Urothelium cell line (cell line): ENCODE measurements at places on chromosomes 3 and 15.
A peak's percentile ranks its signal among the peaks of the same experiment; 100 is the strongest.

GRCh38 chr3:196120291-196120951, 38.5 kb upstream of the TFRC start:
- DNase-seq = no peak

DNA sequence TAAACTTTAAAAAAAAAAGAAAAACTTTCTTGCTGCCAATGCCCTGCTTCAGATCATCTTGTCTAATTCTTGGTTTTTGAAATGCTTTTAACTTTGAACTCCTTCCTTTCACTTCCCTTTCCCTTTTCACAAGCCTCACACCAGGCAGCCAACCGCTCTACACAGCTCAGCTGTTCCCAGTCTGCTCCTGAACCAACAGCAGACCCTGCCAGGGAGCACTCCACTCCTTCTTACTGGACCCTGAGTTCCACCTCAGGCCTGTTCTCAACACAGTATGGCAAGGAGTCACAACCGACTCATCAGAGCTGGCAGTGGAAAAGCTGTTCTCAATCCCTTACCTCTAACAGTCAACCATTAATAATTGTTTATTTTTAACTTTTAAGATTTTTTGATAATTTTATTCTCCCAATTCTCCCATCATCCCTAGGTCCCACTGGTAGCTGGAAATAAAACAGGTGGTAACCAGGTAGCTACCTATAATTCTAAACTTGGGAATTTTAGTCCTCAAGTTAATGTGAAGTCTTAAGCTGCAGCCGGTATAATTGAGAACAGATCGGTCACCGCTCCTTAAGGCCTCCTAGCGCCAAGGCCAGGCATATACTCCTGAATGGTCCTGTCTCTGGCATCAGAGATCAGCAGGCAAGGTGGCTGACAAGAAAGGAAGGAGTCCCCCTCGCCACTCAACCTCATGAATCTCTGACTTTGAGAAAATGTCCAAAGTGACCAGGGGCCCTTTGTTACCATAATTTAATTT, 43.9 kb downstream of the BOC start:
- no peak for DNase-seq

DNA sequence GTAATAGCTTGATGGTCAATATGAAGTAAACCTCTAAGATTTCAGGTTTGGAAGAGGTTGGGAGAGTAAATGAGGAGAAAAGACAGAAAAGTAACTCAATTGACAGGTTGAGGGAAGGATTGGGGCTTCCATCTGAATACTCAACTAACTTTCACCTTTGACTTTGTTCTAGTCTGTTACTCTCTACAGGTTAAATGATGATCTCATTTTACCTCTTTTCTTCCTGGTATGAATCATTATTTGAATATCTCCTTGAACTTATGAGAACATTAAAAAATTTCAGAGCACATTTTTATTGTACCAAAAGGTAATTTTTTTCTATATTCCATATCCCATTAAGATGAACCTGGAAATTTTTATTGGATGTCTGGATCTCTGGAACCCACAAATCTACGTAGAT, 87.9 kb upstream of the KCNH8 start:
- no peak for DNase-seq

DNA sequence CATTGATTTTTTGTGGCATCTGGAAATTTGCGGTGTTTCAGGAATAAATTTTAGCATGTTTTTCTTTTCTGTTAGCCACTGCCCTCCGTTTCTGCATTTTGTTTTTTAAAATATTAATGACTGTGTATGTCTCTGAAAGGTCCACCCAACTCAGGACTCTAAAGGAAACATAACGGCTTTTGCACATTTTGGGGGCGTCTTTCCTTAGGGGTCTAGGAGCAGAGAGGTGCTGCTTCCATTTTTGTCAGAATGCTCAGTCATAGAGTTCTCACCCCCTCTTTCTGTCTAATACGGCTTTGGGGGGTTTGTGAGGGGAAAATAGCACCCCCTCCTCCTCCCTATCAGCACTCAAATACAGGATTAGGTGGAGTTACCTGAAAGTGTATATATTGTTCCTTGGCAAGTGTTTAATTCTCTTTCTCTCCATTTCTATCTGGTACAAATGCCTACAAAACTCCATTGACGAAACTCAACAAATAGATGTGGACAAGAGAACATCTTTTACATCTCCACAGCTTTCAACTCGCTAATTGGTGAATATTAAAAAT, 219.4 kb downstream of the MEIS2 start:
- no peak for DNase-seq

GRCh38 chr15:49215768-49216739, 46.0 kb downstream of the GALK2 start:
- peak; percentile 10 for DNase-seq

- DNase-seq = no peak
Observed at GRCh38 chr3:76698136-76698706, 341.7 kb upstream of the ROBO2 start.

DNA sequence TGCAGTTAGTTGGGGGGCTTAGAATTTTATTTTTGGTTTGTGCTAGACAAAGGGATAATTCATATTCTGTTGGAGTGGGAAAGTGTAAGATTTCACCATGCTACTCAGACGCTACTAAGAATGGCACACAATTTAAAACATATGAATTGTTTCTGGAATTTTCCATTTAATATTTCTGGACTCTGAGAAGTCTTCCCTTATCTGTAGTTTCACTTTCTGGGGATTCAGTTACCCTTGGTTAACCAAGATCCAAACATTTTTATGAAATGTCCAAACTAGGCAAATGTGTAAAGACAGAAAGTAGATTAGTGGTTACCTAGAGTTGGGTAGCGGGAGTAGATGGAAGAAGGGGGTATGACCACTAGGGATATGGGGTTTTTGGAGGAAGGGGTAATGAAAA, 53.1 kb downstream of the TCF12 start:
- DNase-seq = no peak

DNA sequence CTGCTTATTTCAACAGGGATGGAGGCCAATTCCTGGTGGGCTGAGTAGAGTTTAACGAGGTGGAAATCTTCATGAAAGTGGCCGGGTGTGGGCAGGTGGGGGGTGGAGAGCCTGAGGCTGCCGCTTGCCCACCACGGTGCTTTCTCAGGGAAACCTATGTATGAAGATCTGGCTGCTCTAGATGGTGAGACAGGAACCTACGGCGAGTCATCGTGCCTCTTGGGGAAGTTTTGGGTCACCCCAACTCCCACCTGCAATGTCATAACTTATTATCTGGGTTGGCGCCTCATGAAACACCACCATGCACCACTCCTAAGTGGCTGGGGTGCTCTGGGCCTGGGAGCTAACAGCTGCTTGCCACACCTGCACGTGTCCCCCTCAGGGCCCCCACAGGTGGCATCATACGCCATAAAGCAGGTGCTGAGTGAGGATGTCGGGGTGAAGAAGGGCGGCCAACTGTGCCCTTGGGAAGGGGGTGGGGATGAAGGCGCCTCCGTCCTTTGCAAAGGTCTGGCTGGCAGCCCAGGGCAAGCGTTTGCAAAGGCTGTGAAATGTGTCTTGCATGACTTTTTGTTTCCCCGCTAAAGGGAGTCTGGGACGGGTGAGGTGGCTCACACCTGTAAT, 27.9 kb upstream of the SNRPA1 start:
- DNase-seq = no peak

DNA sequence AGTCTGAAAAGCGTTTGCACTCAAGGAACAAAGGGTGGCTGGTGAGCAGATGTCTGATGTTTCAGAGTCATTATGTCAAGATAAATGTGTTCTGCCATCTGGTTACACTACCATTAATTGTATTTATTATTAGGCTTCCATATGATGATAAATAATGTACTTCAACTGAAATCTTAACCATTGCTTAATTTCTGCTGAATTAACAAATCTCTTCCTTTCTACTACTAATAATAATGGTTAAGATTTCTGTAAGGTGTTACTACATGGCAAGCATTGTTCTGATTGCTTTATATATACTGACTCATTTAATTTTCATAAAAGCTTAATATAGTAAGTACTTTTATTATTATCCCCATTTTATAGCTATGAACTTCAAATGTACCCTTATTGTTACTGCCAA, 68.4 kb upstream of the GALNT15 start:
- no peak for DNase-seq

- no peak for DNase-seq
Observed at GRCh38 chr15:72591361-72591760, 63.1 kb upstream of the GOLGA6B start.

DNA sequence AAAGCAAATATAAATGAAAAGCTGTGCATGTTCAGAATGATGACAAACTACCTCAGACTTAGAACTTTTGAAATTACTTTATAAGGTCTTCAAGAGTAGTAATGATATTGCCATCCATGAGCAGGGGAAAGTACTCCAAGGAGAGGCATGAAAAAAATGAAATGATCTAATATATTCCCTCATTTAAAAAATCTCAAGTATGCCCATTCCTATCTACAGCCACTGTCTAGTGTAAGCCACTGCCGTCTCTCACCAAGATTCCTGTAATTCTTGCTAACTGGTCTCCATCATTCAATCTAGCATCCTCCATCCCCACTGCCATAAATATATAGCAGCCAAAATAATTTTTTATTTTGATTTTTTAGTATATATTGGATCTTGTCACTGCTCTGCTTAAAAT, 258.8 kb downstream of the PLOD2 start:
- DNase-seq = no peak

GRCh38 chr3:31772758-31773473, 208.1 kb downstream of the OSBPL10 start:
- DNase-seq = no peak

- no peak for DNase-seq
Observed at GRCh38 chr3:72282918-72283317, 498.0 kb upstream of the PROK2 start.

GRCh38 chr3:61152071-61152470, 99.2 kb downstream of the FHIT start:
- DNase-seq = no peak

GRCh38 chr15:76340198-76340802, 3.7 kb downstream of the ISL2 start:
- DNase-seq = no peak

GRCh38 chr15:100211855-100212850, 129.6 kb downstream of the ADAMTS17 start:
- DNase-seq = no peak

- no peak for DNase-seq
Observed at GRCh38 chr3:154085071-154085470, 36.1 kb upstream of the ARHGEF26 start.

DNA sequence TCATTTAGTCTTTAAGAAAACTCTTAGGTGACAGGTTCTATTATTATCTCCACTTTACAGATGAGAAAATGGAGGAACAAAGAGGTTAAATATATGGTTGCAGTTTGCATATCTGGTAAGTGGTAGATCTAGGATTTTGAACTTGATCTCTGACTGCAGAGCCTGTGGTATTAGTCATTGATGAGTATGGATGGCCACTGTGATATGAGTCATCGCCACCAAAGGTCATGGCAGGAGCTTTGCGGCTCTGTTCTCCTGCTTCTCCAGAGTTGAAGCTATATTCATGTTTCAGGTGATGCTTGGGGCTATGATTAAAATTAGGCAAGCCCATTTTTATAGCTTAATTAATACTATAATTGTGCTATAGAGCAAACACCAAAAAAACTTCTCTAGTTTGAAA, 306.2 kb upstream of the DPPA4 start:
- peak; percentile 54 for DNase-seq

- no peak for DNase-seq
Observed at GRCh38 chr15:79702621-79703020, 194.2 kb downstream of the MTHFS start.

- no peak for DNase-seq
Observed at GRCh38 chr15:41128174-41128902, 12.3 kb upstream of the INO80 start.

DNA sequence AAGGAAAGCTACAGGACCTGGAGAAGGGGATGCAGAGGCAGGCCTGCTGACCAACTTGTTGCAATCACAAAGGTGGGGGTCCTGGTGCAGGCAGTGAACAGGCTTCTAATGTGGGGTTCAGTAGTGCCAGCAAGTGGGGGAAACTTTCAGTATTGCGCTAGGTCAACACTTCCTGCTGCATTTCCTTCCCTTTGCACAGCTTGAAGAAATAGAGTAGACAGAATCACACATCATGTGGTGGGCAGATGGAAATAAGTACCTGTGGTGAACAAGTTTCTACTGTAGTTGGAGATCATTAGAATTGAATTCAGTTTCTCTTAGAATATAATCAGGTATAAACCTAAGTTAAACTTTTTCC, 63.4 kb downstream of the RGMA start:
- no peak for DNase-seq

DNA sequence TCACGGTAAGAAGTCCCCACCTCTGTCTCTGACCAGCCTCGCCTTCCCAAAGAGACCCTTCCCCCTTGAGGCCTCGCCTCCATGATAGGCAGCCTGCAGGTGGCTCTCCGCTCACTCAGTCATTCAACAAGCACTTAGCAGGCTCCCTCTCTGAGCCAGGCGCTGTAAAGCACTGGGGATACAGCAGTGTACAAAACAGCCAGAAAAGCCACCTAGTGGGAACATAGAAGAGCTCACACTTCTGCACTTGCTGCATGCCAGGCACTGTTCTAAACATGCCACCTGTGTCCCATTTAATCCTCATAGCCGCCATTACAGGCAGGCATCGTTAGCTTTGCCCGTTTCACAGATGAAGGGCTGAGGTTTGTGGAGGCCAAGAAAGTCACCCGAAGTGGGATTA, 56.0 kb downstream of the SEMA3G start:
- DNase-seq = no peak

DNA sequence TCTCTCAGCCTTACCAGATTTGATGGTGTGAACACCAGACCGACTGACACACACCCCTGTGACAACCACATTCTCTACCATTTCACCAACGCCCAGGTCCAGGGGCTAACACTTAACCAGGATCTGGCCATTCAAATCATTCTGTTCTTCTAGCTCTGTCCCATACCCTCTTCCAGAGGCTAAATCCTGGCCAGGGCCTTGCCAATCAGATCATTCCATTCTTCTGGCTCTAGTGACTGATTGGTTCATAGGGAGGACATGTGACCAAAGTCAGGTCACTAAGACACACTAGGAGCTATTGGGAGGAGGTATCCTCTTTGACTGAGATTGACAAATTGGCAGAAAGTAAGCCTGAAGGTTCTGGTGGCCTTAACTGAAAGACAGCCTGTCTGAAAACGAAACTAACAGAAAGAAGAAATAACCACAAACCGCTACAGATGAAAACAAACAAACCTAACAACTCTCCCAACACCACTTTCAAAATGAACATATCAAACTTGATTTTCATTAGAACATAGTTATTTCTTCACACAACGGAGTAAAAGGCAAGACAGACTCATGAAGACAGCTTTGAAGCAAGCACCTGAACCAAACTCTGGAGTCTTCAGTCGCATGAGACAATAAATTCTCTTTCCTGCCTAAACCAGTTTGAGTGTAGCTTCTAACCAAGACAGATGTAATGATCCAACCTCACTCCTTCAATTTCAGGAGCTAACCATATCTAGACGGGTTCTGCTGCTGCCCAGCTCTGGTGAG, 68.5 kb downstream of the TRANK1 start:
- DNase-seq = peak; percentile 18

- peak; percentile 46 for DNase-seq
Observed at GRCh38 chr3:48561045-48561736, 2.4 kb downstream of the UCN2 start.

- DNase-seq = no peak
Observed at GRCh38 chr15:87294854-87295253, 961.7 kb downstream of the NTRK3 start.

GRCh38 chr3:128319741-128320141, 146.9 kb downstream of the DNAJB8 start:
- DNase-seq = no peak

- DNase-seq = peak; percentile 39
Observed at GRCh38 chr3:55692957-55693558, 206.0 kb upstream of the WNT5A start.

- no peak for DNase-seq
Observed at GRCh38 chr3:72144773-72145505, 360.0 kb upstream of the PROK2 start.
